Activated naive CD4-positive, alpha-beta T cell treated with anti-CD3 and anti-CD28 coated beads, Interleukin-2, amount 10 ng/mL, durations not matched to agents 5 hours and 36 hours (primary cell): ENCODE measurements at places on chromosomes 11 and 22. TPM values are rescaled to one million over a fixed set of nuclear protein-coding genes. Genes with fewer than 3 reads are reported as not detected.

Gene KCNJ5
- total RNA-seq = not detected

Gene CARNS1
- total RNA-seq = 1.1 TPM

Gene ZNF408
- total RNA-seq = 16.3 TPM

Gene MS4A15
- not detected for total RNA-seq

Gene DGCR6L
- 67.8 TPM for total RNA-seq

Gene NCF4
- 9.7 TPM for total RNA-seq

Gene UCP2
- 396 TPM for total RNA-seq

Gene GDPD4
- total RNA-seq = not detected

Gene CHRM4
- 0.19 TPM for total RNA-seq

Gene RTN4RL2
- total RNA-seq = 0.30 TPM

Gene SCN4B
- total RNA-seq = 0.10 TPM
